GM12891 (cell line): ENCODE measurements at places on chromosomes 5 and 9.

DNA sequence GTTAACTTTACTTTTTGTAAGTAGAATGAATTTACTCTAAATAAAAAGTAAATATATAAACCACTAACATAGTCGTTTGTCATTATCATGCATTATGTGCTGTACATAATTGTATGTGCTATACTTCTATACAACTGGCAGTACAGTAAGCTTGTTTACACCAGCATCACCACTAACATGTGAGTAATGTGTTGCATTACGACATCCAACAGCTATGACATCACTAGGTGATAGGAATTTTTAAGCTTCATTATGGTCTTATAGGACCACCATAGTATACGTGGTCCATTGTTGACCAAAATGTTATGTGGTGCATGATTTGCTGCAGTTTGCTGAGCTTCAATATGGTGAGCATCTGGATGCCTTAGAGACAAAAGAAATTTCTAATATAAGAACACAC is 819.1 kb upstream of the GRAMD2B start:
- DNase-seq: no peak

- no peak for DNase-seq
These were observed 117.9 kb upstream of the FST start for GRCh38 chr5:53362521-53362941.

- DNase-seq: no peak
These were observed 125.4 kb downstream of the PTTG1 start for GRCh38 chr5:160547061-160547460.

GRCh38 chr9:35407846-35408245 is 82.1 kb upstream of the RUSC2 start:
- no peak for DNase-seq

DNA sequence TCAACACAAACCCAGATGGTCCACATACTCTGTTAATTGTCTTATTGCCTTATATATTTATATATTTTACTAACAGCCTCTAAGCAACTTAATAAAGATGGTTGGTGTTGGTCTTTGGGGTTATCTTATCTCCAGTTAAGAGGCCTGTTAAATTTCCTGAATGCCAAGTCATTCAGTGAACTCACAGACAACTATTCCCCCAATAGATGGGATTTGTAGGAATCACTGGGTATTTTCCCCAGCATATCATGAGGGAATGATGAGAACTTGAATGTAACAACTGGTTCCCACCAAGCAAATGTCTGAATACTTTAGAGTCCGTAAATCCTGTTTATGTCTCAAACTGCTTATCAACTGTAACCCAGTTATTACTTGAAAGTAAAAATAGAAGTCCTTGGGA is 42.7 kb upstream of the RETREG1 start:
- DNase-seq: no peak

- no peak for DNase-seq
These were observed 100.1 kb upstream of the DHFR start for GRCh38 chr5:80754900-80755299.

DNA sequence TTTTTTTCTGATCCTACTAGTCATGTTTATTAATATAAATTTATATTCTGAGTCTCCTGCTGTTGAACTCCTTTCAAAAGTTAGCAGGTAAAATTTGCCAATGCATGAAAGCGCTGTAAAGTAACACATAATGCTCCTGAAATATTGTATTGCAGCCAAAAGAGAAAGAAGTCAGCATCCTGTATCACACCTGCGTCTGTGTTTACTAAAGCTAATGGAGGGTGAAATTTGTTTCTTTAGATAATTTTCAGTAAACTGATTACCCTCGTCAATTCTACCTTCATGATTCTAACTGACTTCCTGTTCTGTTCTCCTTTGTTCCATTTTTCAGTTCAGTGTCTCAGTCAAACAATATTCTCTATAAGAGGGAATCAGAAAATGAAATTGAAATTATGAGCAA is 415.4 kb downstream of the CDH9 start:
- DNase-seq: no peak

- no peak for DNase-seq
These were observed 39.7 kb downstream of the NFX1 start for GRCh38 chr9:33329979-33330378.

- DNase-seq: no peak
These were observed 11.2 kb downstream of the ADAMTSL2 start for GRCh38 chr9:133545494-133546286.

GRCh38 chr9:12698266-12698665 is 5.1 kb downstream of the TYRP1 start:
- no peak for DNase-seq

GRCh38 chr9:16619402-16619801 is 251.1 kb downstream of the BNC2 start:
- DNase-seq: no peak

GRCh38 chr5:114297915-114298314 is 64.0 kb upstream of the KCNN2 start:
- DNase-seq: no peak

GRCh38 chr9:134449180-134449916 is 123.1 kb downstream of the RXRA start:
- peak; percentile 96 for DNase-seq

- DNase-seq: no peak
These were observed 22.9 kb downstream of the LIFR start for GRCh38 chr5:38533286-38534155.

- no peak for DNase-seq
These were observed 342.7 kb downstream of the DIRAS2 start for GRCh38 chr9:90299968-90300367.

GRCh38 chr9:88975966-88976889 is 15.0 kb upstream of the S1PR3 start:
- DNase-seq: no peak

DNA sequence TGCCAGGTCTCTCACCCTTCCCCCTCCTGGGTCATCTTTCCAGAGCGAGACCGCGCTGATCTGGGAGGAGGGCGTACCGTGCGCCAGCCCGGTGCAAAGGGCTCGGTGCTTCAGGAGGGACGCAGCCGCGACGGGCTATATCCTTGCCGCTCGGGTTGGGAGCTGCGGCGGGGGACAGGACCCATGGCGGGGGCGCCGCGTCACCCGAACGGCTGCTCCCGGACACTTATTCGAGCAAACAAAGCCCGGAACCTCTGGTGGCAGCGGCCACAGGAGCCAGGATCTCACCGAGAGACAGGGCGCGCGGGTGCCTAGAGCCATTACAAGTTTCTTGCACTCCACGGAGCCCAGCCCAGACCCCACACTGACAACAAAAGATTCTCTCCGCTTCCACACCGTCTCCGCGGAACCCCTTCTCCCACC is 1.3 kb downstream of the SEMA6A start:
- DNase-seq: peak; percentile 20

DNA sequence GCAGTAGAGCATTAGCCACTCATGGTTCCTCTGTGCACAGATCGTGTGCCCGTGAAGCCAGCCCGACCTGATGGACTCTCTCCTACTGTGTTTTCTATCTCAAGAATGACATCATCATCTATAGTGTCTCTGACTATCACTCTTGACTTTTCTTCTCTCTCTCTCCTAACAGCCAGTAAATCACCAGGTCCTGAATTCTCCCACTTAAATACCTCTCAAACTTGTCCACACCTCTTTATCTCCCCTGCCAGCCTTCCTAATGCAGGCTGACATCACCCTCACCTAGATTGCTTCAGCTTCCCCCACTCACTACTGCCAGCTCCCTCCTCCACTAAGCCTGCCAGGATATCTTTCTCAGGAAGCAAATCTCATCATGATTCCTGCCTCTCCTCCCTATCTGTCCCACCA is 90.6 kb upstream of the MIER3 start:
- DNase-seq: no peak

- DNase-seq: peak; percentile 30
These were observed 67.1 kb downstream of the KLF4 start for GRCh38 chr9:107422189-107423185.

- no peak for DNase-seq
These were observed 5.2 kb downstream of the GPR107 start for GRCh38 chr9:130058887-130059286.

GRCh38 chr5:72956324-72957140 is 691 bp downstream of the FCHO2 start:
- DNase-seq: peak; percentile 33

- DNase-seq: peak; percentile 87
These were observed 54.7 kb upstream of the SARDH start for GRCh38 chr9:133792721-133793470.

DNA sequence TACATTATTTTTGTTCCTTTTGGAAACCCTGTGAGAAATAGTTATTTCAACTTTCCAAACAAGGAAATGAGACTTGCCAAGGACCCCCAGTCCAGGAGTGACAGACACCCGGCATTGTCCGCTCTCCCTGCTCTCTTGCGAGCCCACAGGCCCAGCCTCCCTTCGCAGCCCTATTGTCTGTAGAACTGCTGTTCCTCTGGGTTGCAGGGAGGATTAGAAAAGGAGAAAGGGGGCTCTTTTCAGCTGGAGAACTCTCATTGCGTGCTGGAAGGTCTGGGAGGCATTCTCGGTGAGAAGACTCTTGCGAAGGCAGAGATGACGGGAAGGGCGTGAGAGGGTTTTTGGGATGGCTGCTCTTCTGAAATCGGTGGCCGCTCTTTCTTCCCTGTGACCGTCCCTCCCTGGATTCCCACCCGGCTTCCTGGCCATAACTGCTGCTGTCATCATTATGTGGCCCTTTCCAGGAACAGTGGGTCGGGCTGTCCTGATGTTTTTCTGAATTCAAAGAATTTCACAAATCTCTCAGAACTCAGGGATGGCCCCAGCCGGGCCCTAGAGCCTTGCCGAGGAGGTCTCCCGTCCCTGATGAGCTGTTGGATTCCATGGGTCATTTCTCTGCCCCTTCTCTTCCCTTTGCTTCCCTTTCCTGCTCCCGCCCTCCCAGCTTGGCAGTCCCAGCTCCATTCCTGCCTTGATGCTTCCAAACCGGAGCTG is 29.8 kb downstream of the STC2 start:
- no peak for DNase-seq

GRCh38 chr9:134690301-134690751 is 48.7 kb downstream of the COL5A1 start:
- no peak for DNase-seq

GRCh38 chr9:89919171-89919681 is 314.4 kb downstream of the GADD45G start:
- DNase-seq: peak; percentile 33

GRCh38 chr5:57650360-57651069 is 167.9 kb upstream of the ACTBL2 start:
- DNase-seq: no peak

GRCh38 chr5:36060420-36060887 is 6.2 kb downstream of the UGT3A2 start:
- DNase-seq: no peak

GRCh38 chr5:7391215-7391614 is 4.7 kb upstream of the ADCY2 start:
- no peak for DNase-seq

DNA sequence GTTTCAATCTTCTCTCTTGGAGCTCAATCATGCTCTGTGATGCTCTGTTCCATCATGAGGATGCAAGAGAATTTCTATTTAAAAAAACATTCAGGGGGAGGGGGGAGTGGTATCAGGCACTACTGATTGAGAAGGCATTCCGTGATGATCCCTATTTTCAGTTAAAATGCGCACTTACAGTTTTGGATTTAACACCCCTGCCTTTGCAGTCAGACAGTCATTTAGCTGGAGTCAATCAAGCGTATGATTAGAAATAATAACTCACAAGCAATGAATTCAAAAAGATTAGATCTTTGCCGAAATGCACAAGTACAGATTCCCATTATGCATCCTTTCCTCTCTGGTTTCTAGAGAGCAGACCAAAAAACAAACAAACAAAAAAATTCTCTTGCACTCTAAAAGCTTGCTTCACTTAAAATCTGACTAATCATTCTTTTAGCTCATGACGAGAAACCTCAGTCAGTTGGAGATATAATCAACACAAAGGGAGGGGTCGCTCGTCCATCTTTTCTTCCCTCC is 55.4 kb downstream of the EFNA5 start:
- DNase-seq: no peak

DNA sequence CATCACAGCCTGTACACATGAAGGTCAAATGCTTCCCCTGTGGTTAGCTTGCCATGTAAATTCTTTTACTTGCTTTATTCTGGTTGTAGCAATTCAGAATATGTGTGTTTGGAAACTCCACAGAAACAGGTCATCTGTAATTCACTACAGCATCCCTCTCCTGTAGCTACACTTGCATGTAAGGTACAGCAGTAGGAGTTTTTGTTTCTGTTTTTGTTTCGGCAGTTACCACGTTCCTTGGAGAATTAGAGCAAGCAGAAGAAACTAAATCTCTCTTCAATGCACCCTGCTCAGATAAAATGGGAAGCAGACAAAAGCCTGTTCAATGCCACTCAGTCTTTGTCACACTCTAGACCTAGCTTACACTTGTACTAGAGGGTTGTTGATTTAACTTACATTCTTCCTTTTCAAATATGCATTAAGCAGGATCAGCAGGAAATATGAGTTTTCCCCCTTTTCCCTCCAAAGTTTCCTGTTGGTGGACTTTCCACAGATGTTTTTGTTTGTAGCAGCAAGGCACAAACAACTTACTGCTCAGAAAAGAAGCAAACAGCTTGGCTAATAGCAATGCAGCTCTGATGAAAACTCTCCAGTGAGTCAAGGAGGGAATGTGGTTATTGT is 80.9 kb downstream of the YIPF5 start:
- peak; percentile 3 for DNase-seq

DNA sequence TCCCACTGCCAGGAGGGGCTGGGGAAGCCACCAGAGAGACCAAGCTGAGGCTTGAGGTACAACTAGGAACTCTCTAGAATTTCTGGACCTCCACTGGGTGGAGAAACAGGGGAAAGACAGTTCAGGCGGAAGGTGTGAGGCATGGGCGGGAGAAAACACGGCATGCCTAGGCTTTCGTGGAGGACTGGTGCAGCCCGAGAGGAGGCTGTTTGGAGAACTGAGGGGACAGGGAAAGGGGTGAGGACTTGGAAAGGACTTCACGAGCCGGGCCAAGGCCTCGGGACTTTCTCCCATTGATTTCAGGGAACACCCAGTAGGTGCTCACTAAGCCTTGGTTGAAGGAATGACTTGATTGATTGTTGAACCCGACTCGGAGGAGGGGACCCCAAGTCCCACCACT is 9.5 kb upstream of the ADGRD2 start:
- DNase-seq: no peak

DNA sequence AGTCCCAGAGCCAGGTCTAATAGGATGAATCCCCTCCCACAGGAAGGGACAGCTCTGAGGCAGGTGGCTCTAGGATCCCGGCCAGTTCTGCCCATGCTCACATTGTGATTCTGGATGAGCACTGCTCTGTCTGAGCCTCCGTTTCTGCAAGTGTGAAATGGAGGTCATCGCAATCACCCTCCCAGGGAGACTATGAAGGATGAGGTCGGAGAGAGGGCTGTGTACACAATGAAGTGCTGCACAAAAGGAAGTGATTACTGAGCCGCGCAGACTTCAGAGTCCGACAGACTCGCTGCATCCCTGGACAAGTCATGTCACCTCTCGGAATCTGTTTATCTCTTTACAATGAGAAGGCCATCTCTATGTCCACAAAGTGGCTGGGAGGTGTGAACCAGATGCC is 21.7 kb downstream of the LHX6 start:
- DNase-seq: no peak
